Fibroblast of lung (primary cell): ENCODE measurements at places on chromosomes 3 and 15.
A peak's percentile ranks its signal among the peaks of the same experiment; 100 is the strongest.

- DNase-seq = peak; percentile 33
These were observed 6.0 kb downstream of the IP6K1 start for GRCh38 chr3:49780080-49780974.

DNA sequence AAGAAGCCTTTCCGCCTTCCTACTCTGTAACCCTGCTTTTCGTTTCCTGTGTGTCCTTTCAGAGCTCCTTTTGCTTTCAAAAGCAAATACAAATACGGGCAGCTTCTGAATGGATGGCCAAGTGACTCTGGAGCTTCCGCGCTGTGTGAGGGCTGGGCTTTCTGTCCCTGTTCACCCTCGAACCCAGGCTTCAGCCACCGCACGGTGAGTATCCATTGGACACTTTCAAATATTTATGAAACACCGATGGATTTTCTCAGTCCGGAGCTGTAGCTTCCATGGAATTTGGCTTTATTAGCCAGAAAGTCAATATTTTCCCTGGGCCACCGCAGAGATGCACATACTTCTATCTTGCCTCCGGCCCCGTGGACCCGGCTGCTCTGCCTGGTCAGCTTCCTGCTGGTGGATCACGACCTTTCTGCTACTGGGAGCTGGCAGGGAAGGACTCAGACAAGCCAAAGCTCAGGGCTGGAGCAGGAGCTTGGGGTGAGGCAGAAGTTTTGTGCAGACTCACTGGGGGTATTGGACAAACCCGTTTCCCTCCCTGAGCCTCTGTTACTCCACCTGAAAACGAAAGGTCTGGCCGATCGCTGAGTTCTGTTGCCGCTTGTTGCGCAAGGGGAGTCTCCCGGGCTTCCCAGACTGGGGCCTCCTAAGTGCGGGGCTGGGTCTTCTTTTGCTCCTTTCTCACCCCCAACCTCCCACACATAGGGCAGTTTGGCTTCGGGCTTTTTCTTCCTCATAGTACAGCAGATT is 63.6 kb downstream of the LINGO1 start:
- peak; percentile 12 for DNase-seq

DNA sequence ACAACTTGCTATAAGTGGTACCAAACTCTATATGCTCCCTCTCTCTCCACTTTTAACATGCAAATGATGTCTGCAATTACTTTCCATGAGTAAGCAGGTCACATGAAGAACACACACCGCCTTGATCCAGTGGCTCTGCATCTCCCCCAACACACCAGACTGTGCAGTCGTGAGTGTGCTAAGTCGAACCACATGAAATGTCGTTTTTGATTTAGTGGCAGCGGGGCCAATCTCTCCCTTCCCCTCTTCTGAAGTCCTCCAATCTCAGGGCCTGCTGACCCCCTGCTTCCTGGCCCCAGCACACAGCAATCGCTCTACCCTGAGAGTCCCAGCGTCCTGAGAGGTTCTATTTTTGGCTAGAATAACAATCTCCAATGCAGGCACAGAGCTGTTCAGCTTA is 312.5 kb downstream of the SHQ1 start:
- DNase-seq = no peak

DNA sequence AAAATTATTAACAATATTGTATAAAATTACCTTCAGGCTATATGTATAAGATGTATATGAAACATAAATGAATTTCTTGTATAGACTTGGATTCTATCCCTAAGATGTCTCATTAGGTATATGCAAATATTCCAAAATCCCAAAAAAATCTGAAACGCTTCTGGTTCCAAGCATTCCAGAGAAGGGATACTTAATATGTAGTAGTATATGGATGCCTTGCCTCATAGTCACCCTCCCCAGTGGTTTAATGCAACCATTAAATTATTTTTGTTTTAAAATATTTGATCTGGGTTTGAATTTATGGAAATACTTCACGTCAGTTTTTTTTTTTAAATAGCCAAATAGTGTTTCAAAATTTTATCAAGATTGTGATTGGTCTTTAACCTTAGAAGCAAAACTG is 27.2 kb downstream of the PLCL2 start:
- DNase-seq = no peak

DNA sequence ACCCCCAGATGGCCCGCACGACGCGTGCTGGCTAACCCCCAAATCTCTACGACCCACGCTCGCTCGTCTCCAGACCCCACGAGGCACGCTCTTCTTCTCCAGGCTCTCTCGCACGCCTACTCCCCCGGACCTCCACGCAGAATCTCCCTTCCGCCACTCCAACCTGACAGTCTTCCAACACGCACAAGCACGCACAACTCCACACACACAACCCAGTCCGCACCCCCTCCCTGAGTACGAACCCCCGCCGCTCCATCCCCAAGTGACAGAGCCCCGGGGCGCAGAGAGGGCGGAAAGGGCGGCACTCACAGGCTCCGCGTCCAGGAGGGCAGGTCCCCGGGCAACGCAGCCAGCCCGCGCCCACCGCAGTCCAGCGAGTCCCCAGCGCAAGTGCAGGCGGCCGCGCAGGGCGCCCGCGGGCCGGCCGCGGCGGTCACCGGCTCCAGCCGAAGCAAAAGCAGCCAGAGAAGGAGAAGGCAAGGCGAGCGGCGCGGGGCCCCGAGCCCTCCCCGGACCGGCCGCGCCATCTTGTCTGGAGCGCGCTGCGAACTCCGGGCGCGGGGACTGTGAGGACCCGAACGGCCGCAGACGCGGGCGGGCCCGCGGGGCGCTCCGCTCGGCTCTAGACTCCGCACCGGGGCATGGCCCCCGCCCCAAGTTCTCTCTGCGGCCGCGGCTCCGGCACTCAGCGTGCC is 794 bp downstream of the LRIG1 start:
- peak; percentile 23 for DNase-seq
